ENCODE measurements at places on chromosomes 6 and 20.

DNA sequence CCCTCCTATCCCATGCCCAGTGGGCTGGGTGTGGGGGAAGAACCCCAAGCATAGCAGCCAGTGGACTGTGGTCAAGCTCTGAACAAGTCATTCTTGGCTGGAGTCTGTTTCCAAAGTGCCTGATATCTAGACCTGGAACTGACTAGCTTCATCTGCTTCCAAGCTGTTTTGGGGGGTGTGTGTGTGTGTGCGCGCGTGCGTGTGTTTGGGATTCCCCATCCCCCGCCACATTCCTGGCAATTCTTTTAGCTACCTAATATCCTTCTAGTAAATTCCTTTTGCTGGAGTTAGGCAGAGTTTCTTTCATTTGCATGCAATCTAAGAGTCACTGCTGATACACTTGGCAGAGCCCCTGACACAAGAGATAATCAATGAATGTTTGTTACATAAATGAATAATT is 7.8 kb downstream of the PAK5 start:
- no peak for DNase-seq

GRCh38 chr6:68247782-68248181 is 387.3 kb upstream of the ADGRB3 start:
- no peak for DNase-seq

- no peak for DNase-seq
Observed at GRCh38 chr20:1816384-1817381, 78.5 kb upstream of the SIRPA start.

DNA sequence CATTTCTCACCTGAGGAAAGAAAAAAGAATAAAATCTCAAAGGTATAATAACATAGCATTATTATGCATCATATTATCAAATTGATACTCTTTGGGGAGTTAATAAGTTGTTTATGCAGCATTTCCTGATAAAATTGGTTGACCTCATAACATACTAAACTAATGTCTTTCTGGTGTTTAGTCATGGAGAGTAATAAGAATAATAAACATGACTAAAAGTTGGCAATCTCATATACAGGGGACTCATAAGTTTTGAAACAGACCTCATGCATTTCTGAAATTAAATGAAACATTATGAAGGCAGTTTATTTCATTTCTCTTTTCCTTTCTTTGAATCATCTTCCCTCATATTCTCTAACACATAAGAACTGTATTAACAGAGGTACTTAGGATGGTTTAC is 60.5 kb upstream of the PRDM1 start:
- no peak for DNase-seq

- DNase-seq: no peak
Observed at GRCh38 chr20:16388731-16389130, 184.5 kb downstream of the KIF16B start.

DNA sequence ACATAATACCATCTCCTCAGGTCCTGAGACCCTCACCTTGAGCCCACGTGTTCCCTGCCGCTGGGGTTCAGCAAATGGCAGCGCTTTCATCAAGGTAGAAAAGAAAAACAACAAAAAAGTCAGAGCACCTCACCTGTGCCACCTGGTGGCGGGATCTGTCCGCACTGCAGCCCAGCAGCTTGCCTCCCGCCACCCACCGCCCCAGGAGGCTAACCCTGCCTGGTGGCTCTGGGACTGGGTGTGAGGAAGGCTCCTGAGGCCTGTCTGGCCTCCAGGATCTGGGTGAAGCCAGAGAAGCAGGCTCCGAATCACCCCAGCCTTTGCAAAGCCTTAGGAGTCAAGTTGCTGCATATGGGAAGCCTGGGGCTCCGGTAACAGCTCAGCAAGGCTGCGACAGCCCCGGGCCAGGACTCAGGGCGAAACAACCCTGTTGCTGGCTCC is 270.8 kb downstream of the BMP7 start:
- DNase-seq: no peak

DNA sequence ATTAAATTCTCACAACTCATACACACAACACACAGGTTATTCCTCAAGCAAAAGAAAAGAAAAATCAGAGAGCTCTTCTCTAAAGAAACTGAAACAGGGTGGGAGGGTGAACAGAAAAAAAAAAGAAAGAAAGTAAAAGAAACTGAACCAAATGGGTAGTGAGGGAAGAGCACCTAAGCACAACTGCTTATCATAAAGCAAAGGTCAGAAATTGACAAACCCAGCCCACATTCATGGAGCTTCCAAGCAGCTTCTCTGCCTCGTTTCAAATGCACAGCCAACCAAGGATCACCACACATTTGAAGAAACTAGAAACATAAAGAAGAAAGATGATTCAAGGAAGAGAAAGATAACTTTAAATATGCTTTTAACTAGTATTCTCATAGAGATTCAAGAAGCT is 90.5 kb downstream of the RNGTT start:
- DNase-seq: no peak

DNA sequence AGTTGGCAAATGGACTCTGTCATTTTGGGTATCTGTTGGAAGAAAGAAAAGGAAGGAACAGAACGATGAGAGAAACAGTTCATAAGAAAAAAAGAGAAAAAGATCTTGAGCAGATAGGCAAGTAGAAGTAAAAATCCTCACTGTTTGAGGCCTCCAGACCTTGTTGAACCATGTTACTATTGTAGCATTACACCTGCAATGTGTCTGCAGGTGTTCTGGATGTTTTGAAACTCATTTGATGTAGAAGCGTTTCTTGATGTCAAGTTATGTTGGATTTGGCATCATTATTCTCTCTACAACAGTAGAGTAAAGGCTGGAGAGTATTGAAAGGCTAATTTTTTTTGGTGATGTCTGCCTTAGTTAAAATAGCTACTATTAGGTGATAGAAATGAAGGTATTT is 108.7 kb downstream of the CARMIL1 start:
- no peak for DNase-seq

GRCh38 chr6:7045331-7045730 is 62.4 kb upstream of the RREB1 start:
- DNase-seq: no peak

GRCh38 chr6:71474942-71475341 is 186.3 kb downstream of the OGFRL1 start:
- DNase-seq: no peak

DNA sequence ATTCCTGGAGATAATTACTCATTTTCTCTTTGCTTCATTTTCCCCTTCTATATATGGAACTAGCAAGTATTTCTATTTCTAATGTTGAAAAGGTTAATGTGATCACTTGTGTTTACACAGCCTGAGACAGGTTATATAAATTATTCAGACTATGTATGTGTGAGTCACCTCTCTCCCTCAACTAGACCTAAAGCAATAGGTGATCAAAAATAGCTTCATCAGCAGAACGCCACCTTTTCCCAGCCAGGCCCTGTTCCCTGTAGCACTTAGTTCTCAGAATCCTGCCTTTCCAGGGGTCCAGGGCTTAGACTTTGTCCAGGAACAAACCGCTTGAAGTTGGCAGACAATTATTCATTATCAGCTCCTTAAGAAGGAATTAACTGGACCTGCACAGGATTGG is 125.3 kb upstream of the EXOC2 start:
- no peak for DNase-seq

DNA sequence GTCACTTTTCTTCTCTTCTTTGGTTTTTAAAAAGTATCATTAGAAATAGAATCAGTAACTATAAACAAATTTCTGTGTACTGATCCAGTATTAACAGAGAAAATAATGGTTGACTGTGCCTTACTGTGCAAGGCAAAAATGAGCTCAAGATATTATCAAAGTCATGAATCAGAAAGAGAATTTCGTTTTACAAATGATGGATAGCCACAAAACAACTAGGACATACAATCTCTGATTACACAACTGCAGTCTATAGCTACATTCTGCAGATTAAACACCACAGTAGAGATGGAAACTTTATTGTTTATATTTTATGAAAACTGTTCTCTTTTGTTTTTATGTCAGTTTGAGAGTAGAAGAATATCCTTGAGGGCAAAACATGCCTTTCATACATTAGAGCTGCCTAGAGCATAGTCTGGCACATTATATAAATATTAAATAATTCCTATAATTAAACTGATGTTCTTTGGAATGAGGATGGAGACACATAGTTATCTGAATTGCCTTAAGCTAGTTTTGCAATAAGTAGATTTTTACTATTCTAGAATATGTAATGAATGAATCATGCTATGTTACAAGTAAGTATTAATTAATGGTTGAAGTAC is 333.1 kb downstream of the LAMA2 start:
- DNase-seq: no peak

- no peak for DNase-seq
Observed at GRCh38 chr6:54899986-54900385, 53.4 kb downstream of the FAM83B start.

DNA sequence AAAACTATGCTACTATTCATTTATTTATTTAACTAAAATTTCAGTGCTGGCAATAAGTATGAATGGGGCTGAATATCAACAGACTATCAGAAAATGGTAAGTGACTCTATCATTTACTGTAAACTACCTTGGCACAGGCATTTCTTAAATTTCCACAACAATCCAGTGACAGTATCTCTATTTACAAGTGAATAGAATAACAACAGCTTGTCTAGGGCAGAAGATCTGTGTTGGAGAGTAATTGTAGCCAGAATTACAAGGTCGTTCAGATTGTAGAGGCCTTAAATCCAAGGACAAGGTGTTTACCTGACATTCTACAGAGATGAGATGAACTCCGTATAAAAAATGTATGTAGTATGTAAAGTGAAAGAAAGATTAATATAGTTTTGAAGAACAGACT is 193.8 kb upstream of the SIM1 start:
- DNase-seq: no peak

GRCh38 chr6:137246791-137247202 is 27.6 kb upstream of the IFNGR1 start:
- DNase-seq: no peak

- DNase-seq: no peak
Observed at GRCh38 chr6:71224011-71224410, 64.6 kb upstream of the OGFRL1 start.

GRCh38 chr6:17291778-17292177 is 10.6 kb downstream of the RBM24 start:
- no peak for DNase-seq

- no peak for DNase-seq
Observed at GRCh38 chr6:89183294-89183693, 33.9 kb downstream of the GABRR1 start.

GRCh38 chr6:168826726-168827585 is 386.0 kb downstream of the SMOC2 start:
- no peak for DNase-seq

GRCh38 chr6:158826819-158827501 is 7.8 kb upstream of the EZR start:
- no peak for DNase-seq

GRCh38 chr20:371755-372542 is 8.6 kb upstream of the TRIB3 start:
- DNase-seq: peak; percentile 7

DNA sequence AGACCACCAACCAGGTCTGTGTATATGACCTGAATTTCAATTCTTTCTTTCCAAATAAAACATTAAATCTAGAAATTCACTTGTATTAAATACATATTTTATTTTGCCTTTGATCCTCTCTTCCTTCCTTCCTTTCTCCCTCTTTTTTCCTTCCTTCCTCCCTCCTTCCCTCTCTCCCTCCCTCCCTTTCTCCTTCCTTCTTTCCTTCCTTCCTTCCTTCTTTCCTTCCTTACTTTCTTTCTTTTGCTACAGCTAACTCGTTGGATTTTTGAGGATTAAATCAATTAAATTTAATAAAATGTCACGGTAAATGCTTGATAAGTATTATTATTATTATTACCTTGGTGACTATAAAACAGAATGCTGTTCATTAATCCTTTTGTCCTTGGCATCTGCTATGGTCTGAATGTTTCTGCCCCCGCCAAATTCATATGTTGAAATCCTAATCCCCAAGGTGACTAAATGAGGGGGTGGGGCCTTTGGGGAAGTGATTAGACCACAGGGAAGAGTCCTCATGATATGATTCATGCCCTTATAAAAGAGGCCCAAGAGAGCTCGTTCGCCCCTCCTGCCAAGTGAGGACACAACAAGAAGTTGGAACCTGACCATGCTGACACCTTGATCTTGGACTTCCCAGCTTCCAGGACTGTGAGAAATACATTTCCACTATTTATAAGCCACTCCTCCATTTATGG is 67.6 kb upstream of the BTBD3 start:
- no peak for DNase-seq

- DNase-seq: peak; percentile 91
Observed at GRCh38 chr20:17557675-17558006, 12.2 kb upstream of the DSTN start.

DNA sequence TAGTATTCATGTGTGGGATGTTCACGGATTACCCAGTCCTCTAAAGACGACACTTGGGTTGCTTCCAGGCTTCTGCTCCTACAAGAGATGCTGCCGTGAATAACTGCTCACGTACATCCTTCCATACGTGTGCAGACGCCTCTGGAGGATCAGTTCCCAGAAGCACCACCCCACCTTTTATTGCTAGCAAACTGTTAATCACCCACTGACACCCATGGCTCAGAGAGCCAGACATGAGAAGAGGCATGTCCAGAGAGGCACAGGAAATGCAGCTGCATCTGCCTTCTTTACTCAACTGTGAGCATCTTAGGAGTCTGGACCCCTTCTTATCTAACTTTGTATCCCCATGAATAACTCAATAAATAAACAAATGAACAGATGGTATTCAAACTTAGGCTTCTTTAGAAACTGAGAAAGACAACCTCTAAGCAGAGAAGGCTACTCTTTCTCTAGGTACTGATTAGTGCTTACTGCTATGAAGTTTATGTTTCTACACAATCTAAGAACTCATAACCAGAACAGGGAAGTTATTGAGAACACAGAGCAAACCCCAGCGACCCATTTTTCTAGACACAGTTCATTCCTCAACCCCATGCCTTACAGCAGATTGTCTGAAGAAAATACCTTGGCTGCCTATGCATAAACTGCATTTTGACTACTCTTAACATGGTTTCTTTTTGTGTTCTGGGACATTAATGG is 228.7 kb upstream of the RREB1 start:
- peak; percentile 4 for DNase-seq

GRCh38 chr20:48897305-48898010 is 24.1 kb upstream of the ARFGEF2 start:
- DNase-seq: no peak

GRCh38 chr6:163706500-163707087 is 292.1 kb downstream of the QKI start:
- no peak for DNase-seq

- DNase-seq: no peak
Observed at GRCh38 chr6:40397287-40398033, 189.7 kb downstream of the LRFN2 start.

DNA sequence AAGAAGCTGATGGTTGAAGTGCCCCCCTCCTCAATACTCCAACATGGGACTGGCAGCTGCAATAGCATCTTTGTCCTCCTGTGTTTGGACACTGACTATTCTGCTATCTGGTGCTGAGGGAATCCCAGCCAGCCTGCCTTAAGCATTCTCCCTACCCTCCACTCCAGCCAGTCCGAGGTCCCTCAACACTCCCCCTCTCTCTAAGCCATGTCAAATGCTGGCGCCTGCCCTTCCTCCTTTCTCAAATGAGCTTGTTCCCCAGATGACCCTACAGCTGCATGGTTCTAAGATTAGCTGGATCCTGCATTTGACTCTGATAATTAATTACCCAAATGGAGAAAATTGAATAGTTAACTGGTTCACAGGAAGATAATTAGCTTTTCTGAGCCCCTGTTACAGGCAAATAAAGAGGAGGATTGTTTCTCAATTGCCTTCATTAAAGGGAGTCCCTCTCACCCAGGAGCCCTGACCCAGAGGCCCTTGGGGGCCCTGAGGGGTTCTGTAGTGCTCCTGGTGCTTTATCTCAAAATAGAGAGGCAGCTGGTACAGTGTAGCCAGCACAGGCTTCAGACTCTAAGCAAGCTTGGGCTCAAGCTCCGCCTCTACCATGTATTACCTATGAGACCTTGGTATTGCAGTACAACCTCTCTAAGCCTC is 37.9 kb upstream of the CHD6 start:
- peak; percentile 69 for DNase-seq

- DNase-seq: no peak
Observed at GRCh38 chr6:93036835-93037234, 382.5 kb downstream of the EPHA7 start.
